ENCODE measurements at places on chromosomes 7 and 10.

DNA sequence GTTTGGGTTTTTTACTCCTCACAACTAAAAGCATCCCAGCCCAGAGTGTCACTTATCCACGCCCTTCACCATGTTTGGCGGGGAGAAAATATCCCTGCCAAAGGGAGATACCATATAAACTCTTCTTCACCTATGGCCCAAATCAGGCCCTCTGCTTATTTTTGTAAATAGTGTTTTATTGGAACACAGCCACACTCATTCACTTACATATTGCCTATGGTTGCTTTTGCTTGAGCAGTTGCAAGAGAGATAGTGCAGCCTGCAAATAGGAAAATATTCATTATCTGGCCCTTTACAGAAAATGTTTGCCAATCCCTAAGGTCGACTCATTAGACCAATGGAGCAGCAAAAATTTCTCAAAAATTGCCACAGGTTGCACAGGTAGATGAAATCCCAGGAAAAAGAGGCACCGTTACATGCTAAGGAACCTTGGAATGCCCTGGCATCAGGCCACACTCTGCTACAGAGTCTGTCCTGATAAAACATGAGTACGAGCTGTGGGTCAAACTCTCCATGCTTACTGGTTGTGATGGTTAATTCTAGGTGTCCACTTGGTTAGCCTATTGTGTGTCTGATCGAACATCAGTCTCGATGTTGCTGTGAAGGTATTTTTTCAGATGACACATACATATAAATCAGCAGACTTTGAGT, 7.9 kb upstream of the RASSF4 start:
- DNase-seq, result no peak

DNA sequence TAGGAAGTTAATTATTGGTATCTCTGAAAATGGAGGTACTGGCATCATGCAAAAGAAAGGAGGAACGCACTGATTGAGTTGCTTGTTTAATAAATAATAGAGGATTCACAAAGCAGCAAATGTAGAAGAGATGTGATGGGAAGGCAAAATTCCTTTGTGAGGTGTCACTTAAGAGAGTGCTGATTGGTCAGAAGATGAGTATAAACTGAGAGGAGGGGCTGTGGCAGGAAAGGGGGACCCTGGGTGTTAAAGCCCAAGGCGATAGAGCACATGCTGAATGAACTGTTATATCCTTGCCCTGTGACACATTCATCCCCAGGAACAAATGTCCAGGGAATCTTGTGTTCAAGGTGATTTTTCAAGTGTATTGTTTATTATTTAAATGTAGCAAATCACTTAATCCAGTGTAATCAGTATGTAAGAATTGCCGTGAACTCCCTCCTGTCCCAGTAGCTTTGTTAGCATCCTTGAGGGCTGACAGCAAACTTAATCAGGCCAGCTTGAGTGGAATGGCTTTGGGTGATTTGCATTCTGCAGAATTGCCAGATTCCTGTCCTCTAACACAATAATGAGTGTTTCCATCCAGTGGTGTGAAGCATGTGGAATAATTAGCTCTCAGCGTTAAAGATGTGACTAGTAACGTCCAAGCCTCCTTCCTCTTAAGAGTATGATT, 111.9 kb downstream of the CHN2 start:
- no peak for DNase-seq

GRCh38 chr10:7605565-7606295, 61.0 kb downstream of the ITIH5 start:
- DNase-seq, result no peak

DNA sequence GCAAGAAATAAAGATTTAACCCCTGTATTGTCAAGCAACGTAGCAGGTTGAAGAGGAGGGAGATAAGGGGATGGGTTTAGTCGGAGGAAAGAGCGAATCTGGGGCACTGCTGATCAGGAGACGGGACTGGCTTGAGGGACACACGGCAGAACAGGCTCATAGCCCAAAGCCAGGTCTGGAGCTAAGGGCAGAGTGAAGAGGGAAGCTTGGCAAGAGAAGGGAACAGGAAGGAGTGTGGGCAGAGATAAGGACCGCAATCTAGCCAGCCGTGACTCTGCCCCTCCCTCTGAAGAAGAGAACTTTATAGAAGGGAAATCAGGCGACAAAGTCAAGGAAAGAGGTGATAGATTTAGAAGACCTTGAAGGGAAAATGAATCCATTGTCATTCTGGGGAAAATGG, 67.6 kb downstream of the CAV1 start:
- no peak for DNase-seq

DNA sequence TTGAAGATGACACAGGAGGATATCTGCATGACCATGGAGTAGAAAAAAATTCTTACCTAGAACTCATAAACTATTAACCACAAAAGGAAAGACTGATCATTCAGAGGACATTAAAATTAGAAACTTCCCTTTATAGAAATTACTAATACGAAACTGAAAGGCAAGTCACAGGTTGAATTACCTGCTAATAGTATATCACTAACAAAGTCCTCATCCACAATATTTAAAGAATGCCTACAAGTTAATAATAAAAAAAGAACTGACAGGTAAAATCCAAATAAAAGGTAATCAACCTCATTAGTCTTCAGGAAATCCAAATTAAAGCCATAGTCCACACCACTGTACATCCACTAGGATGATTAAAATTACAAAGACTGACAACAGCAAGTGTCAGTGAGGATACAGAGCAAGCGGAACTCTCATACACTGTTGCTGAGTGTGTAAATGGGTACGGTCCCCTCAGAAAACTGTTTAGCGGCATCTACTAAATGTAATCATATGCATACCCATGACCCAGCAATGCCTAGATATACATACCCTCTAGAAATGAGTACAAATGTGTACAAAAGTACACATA, 71.2 kb downstream of the ARHGAP21 start:
- DNase-seq, result no peak

GRCh38 chr7:85178531-85179298, 8.1 kb downstream of the SEMA3D start:
- DNase-seq, result no peak

GRCh38 chr10:104197364-104197763, 34.8 kb downstream of the CFAP43 start:
- no peak for DNase-seq

GRCh38 chr10:119318411-119319160, 111.2 kb downstream of the GRK5 start:
- DNase-seq, result no peak

DNA sequence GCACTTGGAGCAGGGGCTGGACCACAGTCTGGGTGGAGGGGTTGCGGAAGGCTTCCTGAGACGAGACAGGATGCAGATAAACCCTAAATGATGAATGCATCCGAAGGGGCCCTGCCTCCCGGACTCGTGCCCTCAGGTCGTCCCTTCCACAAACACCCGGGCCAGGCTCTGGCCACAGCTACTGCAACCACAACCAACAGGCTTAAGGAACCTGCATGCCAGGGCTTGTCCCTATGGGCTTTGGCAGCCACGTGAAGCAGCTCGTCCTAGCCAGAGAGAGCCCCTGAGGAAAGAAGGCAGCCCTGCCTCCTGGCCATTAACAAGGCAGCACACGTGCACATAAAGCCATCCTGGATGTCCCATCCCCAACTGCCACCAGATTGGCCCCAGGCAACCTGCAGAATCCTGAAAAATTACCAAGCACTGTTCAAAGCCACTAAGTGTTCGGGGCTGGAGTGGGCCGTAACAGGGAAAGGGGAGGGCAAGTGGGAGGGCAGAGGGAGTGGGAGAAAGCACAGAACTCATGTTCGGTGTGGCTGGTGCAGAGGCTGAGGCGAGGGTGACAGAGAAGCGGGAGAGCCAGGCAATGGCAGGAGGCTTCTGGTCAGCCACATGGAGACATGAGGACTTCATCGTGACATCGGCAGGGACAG, 62.7 kb downstream of the MAD1L1 start:
- DNase-seq, result no peak

GRCh38 chr7:101915000-101915399, 97.6 kb downstream of the CUX1 start:
- no peak for DNase-seq

GRCh38 chr7:31065021-31065593, 13.0 kb downstream of the ADCYAP1R1 start:
- no peak for DNase-seq

GRCh38 chr7:77796960-77797359, 1.3 kb downstream of the TMEM60 start:
- DNase-seq, result no peak

- DNase-seq, result no peak
Observed at GRCh38 chr7:121016966-121017365, 28.5 kb downstream of the CPED1 start.

DNA sequence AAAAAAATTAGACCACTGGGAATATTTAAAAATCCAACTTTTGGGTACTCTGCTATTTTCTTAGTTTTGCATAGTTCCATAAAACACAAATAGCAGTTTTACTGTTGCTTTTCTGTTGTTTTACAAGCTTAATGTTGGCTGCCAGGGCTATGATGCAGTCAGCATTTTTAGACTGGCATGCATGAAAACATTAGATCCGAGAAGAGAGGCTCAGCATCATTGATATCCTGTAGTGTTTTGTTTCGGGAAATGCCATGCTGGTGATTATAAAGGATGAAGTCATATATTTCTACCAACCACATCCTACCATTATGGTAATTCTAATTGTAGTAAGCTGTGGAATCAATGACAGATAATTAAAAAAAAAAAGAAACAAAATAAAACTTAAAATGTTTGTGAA, 104.6 kb downstream of the MBL2 start:
- DNase-seq, result no peak

GRCh38 chr10:115065801-115066200, 27.4 kb upstream of the ATRNL1 start:
- DNase-seq, result no peak

- DNase-seq, result no peak
Observed at GRCh38 chr10:100174699-100175677, 10.8 kb downstream of the ERLIN1 start.

DNA sequence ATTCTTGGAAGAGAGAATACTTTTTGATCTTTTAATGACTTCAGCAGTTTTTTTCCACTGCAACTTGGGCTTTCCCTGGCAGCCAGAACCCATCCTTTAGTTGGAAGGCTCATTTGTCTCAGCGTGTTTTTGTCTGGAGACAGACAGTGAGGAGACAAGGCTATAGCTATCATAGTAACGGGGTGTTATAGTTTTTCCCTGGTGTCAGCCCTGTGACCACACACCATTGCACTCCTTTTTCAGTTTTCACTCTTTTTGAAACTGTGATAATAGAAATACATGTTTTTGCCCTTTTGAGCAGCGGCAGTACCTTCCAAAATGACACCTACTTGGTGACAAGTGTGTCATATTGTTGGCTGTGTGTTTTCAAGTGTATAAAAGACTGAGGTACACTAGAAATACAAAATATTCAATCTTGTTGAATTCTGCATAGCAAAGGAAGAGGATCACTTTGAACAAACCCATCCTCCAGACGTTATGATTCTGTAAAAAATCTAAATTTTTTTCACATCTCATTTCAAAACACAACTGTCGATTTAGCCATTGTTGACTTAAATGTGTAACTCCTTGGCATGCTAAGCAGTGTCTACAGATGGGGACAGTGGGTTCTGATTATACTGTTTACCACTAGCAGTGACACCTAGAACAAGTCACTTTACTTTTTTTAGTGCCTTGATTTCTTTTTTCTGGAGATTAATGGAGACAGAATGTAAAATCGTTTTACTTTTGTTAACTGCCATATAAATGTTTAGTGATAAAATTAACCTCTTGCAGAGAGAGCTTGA, 130.1 kb downstream of the EXOC4 start:
- no peak for DNase-seq

GRCh38 chr7:16061630-16062029, 359.7 kb downstream of the CRPPA start:
- no peak for DNase-seq

GRCh38 chr7:125173571-125173970, 243.9 kb upstream of the POT1 start:
- DNase-seq, result no peak

DNA sequence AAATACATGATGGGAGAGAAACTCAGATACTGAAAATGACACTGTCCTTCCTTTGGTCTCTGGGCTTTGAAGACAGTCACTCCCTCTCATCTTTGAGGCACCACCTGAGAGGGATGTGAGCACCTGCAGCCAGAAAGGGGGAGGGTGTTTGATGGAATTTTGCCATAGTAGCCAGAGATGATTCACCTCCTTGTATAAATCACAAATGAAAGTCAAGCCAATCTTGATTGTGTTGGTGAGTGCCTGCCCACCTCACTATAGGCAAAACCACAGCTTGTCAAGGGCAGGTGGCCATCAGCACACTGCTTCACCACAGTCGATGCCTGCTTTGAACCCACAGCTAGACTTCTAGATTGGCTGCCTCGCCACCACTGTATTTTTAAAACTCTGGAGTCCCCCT, 48.2 kb downstream of the PON1 start:
- no peak for DNase-seq

GRCh38 chr10:106705681-106706100, 458.8 kb downstream of the SORCS1 start:
- no peak for DNase-seq

DNA sequence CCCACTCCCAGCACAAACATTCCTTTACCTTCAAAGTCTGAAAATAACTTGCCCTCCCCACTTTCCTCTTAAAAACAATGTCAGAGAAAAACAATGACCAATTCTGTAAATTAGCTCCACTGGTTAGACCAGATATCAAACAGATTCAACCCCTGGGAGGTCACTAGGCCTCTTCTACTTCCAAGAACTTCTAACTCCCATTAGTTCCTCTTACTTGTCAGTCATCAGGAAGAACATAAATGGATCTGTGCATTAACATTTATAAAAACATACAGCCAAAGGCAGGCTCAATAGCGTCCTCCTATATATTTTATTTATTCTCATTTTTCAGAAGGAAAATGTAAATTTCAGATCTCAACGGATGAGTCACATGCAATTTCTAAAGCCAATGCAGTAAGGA, 2.2 kb downstream of the ELAPOR2 start:
- no peak for DNase-seq

DNA sequence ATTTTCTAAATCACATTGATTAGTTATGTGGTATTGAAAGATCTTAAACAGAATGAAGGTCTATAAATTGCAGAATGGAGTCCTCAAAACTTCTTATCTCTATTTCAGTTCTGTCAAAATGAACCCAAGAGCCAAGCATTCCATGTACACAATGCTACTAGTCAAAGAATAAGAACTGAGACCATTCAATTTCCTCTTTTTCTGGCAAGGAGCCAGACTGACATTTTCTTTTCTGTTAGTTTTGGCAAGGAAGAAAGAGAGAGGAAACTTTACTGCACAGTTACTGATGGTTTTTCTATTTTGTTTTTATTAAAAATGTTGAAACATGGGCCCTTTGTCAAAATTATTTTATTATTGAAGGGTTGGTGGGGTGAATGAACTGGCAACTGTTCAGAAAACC, 181.8 kb upstream of the FERD3L start:
- no peak for DNase-seq

GRCh38 chr10:79406683-79407422, 38.6 kb downstream of the ZCCHC24 start:
- DNase-seq, result no peak

- no peak for DNase-seq
Observed at GRCh38 chr10:100780324-100780723, 34.9 kb downstream of the PAX2 start.

- DNase-seq, result no peak
Observed at GRCh38 chr7:101788517-101788916, 28.9 kb upstream of the CUX1 start.

Measured in effector CD4-positive, alpha-beta T cell (primary cell).